ENCODE measurements at places on chromosomes 13 and 19. TPM values are rescaled to one million over a fixed set of nuclear protein-coding genes. Genes with fewer than 3 reads are reported as not detected.
A peak's percentile ranks its signal among the peaks of the same experiment; 100 is the strongest.

GRCh38 chr13:67158903-67159302 is 71.2 kb downstream of the PCDH9 start:
- no peak for DNase-seq

GRCh38 chr13:108342369-108343289 is 73.1 kb downstream of the TNFSF13B start:
- peak; percentile 58 for DNase-seq

GRCh38 chr13:48655291-48655690 is 1.6 kb downstream of the CYSLTR2 start:
- DNase-seq: no peak

- peak; percentile 80 for DNase-seq
Measured at GRCh38 chr19:49585023-49585422, 3.9 kb downstream of the PRRG2 start.

- no peak for DNase-seq
Measured at GRCh38 chr19:38616265-38616664, 1.5 kb downstream of the MAP4K1 start.

The ZNF253 gene
- 54.5 TPM for total RNA-seq

The CEACAM7 gene
- not detected for total RNA-seq

The PPM1N gene
- total RNA-seq: 2.4 TPM

The CCDC70 gene
- not detected for total RNA-seq
